ENCODE measurements at places on chromosomes 7 and 10. TPM values are rescaled to one million over a fixed set of nuclear protein-coding genes. Genes with fewer than 3 reads are reported as not detected.
A peak's percentile ranks its signal among the peaks of the same experiment; 100 is the strongest.

EN2 gene
- not detected for total RNA-seq

SSC4D gene
- 1.3 TPM for total RNA-seq

CRYGN gene
- total RNA-seq = not detected

HERPUD2 gene
- total RNA-seq = 36.1 TPM

GHITM gene
- total RNA-seq = 431 TPM

ITGA8 gene
- total RNA-seq = not detected

FERD3L gene
- not detected for total RNA-seq

NUTM2E gene
- 0.13 TPM for total RNA-seq

MYL10 gene
- not detected for total RNA-seq

CPVL gene
- not detected for total RNA-seq

GCK gene
- 0.53 TPM for total RNA-seq

GRCh38 chr7:106054156-106054910 is 57.8 kb downstream of the SYPL1 start:
- DNase-seq = no peak

- no peak for DNase-seq
Observed at GRCh38 chr7:51288896-51289622, 27.6 kb downstream of the COBL start.

- peak; percentile 79 for DNase-seq
Observed at GRCh38 chr10:124092860-124093773, at the start of gene CHST15. TSS of gene CHST15 (minus strand) at chr10:124093598. CDS start at chr10:124046212, 47,386 bp downstream.

DNA sequence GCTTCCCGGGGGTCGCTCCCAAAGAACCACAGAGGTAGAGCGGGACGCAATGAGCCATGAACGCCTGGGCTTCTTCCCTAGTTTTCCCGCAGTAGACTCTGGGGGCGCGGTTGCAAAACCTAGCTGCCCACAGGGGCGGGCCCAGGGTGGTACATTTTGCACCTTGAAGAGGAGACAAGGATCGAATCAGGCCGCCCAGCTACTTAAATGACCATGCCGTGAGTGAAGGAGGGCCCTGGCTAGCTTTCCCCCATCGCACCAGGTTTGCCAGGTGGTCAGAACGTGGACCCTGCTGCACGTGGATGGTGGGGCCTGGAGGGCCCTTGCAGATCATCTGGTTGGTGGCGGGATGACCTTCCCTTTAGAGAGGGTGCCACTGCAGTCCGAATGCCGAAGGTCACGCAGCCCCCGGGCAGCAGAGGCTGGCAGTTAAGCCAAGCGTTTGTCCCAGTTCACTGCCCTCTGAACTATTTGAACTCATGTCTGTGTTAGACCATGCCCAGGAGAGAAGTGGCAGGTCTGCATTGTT is 604 bp upstream of the SHTN1 start:
- DNase-seq = no peak

DNA sequence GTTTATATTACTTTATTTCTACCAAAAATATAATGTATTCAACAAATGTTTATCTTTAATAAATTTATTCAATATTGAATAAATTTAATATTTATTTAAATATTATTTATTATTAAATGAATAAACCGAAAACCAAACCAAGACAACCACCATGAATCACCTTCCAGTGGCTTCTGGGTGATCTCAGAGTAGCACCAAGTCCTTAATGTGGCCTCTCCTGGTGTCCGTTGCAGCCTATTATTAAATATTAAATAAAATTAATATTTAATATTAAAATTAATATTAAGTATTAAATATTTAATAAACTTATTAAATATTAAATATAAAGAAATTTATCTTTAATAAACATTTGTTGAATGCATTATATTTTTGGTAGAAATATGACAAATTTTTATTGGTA is 143.3 kb upstream of the PLPP4 start:
- no peak for DNase-seq

- no peak for DNase-seq
Observed at GRCh38 chr10:76548716-76549115, 1088.9 kb downstream of the KCNMA1 start.

DNA sequence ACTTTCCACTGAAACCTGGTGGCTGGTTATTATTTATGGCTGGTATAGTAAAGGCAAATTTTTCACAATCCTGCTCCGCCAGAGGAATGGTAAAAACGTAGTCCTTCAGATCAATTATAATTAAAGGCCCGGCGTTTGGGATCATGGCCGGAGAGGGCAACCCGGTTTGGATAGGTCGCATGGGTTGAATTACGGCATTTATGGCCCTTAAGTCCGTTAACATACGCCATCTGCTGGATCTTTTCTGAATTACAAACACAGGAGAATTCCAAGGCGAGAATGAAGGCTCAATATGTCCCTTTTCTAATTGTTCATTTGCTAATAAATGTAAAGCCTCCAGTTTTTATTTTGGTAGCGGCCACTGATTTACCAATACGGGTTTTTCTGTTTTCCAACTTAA is 11.3 kb upstream of the TAS2R3 start:
- no peak for DNase-seq

DNA sequence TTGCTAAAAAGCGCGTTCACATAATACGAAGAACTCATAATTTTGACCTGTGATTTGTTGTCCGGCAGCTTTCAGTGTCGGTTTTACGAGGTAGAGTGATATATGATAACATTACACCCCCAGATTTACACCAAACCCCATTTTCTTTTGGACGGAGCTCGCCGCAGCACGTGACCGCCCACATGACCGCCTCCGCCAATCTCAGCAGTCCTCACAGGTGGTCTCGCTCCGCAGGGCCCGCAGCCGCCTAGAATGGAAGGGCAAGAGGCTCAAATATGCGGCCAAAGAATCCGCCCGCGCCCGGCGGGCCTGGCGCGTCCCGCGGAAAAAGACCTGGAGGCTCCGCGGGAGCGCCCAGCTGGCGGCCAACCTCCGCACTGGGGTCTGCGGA is at the start of gene HOXA7:
Gene HOXA7, minus strand, starts transcription at position 168 of the 391 bp plus-strand sequence. Its CDS starts 130 bp downstream, at position 38.
- DNase-seq = no peak

DNA sequence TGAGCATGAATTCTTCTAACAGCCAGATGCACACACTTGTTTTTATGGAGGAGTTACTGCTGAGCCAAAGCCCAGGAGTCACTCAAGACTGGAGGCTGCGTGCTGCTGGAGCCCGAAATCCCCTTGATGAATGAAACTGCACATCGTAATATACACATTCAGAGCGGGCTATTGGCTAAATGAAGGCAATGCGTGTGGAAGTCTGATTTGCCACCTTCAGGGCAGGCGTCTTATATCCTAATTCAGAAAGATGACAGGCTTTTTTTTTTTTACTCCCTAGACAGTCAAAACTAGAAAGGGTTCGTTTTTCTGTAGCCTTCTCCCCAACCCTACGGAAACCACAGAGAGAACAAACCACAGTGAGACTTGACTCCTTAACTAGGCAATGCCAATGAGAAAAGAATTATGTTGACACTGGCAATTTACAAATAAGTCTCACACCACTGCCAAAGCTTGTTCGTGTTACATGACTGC is 227.2 kb upstream of the KLF14 start:
- peak; percentile 79 for DNase-seq

DNA sequence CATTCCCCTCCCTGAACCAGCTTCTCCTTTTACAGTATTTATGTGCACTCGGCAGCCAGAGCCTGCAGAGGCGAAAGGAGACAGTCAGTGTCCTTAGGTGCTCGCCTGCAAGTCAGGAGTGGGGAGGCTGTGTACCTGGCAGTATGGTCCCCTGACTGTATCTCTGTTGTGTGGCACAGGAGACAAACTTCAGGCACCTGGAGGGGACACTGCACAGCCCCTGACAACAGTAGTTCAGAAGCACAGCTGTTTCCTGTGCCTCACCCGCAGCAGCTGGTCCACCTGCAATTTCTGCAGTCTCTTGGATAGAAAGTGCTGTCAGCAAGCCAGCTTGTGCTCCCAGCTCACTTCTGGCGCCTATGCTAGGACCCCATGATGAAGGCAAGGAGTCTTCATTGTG is 73.4 kb upstream of the LAMB4 start:
- DNase-seq = no peak

GRCh38 chr10:6269953-6270867 is 67.5 kb downstream of the PFKFB3 start:
- DNase-seq = peak; percentile 71

- peak; percentile 81 for DNase-seq
Observed at GRCh38 chr10:21953585-21954057, 49.9 kb downstream of the DNAJC1 start.

GRCh38 chr10:52379287-52379686 is 65.2 kb downstream of the DKK1 start:
- DNase-seq = peak; percentile 42

DNA sequence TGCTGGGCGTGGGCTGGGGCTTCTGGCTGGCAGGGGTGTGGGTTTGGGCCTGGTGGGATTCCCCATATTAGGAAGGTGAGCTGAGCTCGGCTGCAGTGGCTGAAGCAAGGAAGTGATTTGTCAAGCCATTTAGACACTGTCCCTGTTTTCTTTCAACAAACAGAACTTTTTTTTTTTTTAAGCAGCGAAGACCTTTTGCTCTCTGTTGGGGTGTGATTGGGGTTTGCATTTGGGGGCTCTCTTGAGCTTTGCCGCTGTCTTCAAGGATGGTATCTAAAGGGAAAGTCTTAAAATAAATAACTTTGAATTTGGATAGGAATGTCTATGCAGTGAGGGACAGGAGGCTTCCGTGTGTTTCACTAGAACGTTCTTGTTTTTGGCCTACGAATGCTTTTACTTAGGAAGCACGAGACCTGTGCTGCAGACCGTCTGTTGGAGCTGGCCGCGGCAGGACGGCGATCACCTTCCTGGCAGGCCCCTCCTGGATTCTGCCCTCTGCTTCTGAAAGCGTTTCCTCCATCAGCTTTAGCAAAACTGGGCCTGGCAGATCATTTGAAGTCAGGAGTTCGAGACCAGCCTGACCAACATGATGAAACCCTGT is 43.9 kb downstream of the FOXK1 start:
- DNase-seq = no peak

GRCh38 chr7:37964196-37964595 is 43.8 kb downstream of the EPDR1 start:
- no peak for DNase-seq

DNA sequence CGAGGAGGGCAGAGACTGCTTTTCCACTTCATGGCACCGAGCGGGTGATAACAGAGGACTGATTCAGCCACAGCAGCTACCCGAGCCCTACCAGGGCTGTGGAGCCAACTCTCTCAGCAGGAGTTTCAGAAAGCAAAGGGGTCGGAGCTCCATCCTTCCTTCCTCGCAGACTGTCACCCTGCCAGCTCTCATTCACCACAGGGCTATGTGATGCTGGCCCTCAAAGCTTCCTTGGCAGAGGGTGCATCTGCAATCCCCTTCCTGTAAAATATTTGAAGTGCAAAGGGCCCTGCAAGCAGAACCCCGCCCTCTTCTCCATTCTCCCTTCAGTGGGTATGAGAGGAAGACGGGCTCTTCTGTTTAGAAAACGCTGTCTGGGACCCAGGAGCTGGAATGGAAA is 105.3 kb upstream of the LYZL2 start:
- no peak for DNase-seq

DNA sequence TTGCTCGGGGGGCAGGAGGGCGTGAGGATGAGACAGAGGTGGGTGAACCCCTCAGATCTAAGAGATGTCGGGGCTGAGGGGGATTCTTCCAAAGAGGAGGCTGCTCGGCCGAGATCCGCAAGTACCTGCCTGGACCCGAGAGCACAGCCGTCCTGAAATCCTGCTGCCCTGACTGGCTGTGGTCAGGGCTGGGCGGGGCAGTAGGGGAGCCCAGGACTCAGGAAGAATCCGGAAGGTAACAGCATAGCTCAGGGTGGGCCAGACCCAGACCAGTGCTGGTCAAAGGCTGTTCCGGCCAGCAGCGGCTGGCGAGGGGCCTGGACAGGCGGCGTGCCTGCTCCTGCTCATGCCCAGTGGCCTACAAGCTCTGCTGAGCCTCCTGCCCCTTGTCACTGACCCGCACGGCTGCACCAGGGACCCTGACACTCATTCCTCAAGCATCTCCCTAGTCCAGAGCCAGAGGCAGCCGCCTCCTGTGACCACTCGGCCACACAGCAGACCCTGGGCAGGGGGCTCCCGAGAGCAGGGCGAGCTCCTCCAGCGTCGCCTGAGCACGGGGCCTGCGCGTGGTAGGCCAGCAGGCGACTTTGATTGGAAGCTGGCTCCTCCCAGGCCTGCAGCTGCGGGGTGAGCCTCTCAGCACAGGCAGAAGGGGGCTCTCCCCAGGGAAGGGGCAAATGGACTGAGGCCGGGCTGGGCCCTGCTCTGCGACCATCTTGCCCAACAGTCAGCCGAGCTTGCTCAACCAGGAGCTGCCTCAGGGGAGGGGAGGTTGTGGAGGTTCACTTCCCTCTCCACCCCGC is 3.1 kb upstream of the ADAP1 start:
- DNase-seq = no peak

DNA sequence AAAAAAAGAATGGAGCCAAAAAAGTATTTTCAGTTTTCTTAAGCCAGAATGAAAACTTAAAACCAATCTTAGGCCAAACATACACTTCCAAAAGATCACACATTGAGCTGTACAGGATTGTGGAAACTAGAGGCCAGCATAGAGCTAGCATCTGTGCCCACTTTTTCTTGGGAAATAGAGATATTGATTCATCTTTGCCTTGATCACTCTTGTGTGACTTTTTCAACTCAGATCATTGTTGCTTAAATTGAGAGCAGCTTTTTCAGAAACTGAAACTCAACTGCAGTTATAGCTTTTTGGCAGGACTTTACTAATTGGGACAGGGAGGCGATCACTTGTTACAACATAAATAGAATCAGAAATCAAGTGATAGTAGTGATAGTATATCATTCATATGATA is 132.2 kb downstream of the PRKG1 start:
- DNase-seq = no peak

DNA sequence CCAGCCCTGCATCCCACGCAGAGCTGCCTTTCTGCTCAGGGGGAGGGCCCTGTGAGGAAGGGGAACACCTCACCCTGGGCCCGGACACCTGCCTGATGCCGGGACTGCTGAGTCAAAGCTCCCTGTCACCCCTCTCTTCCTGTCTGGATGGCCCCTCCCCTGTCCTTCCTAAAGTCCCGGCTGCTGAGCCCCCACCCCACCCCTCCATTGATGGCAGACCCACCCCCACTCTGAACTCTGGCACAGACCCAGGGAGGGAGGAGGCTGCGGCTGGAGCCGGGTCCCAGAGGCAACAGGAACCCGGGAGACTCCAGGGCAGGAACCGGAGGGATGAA is 78.7 kb downstream of the ELFN1 start:
- DNase-seq = no peak

DNA sequence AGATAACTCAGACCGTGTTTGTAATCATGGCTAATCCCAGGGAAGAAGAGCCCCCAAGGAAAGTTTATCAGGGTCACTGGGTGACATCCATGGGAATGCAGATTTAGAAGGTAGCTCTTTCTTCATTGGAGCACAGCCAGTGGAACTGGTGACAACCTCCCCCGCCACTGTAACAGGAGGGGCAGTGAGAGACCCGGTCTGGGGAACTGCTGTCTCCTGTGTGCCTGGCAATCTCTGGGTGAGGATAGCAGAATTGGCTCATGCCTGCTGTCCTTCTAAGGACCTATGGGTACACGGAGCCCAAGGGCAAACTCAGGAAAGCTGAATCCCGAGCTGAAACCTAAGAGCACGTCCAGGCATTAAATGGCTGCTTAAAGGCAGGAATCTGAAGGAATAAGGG is 341.6 kb downstream of the ABCA13 start:
- DNase-seq = no peak

DNA sequence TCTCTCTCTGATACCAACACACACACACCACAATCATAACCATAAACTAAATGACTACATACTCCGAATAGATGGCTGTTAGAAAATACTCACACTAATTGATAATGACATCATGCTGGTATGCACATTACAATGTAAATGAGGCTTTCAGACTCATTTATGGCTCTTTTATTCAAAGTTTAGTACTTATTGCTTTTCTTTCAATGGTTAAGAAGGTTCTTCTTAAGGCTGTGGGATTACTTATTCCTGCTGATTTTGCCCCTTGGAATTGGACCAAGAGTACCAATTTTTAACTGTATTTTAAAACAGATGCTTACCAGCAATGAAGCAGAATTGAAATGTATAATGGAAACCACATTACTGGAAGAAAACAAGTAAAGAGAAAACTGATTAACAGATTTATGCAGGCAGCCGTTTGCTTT is 20.6 kb upstream of the CABCOCO1 start:
- DNase-seq = no peak

All from bronchial epithelial cell (primary cell).